ENCODE measurements at places on chromosomes 2 and 18.

- no peak for DNase-seq
Observed at GRCh38 chr2:177670791-177671535, 278.4 kb downstream of the AGPS start.

- DNase-seq, result no peak
Observed at GRCh38 chr18:14974088-14974487, 226.1 kb downstream of the ANKRD30B start.

DNA sequence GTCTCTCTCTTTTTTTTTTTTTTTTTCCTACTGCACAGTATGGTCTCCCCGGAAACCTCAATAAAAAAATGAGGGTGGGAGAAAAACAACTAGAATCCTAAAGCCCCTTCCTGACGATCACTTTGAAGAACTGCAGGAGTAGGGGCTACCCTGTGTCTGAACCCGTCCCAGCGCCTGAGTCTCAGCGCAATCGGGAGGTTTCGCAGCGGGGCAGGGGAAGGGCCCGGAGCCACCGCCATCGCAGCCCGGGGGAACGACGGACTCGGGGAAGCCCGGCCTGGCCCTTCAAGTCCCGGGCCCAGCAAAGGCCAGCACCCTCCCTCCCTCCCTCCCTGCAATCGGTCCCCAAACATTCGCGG is 411 bp downstream of the NARS1 start:
- no peak for DNase-seq

GRCh38 chr2:152655880-152656279 is 61.4 kb downstream of the PRPF40A start:
- no peak for DNase-seq

- DNase-seq, result no peak
Observed at GRCh38 chr2:40872580-40872979, 420.7 kb upstream of the SLC8A1 start.

DNA sequence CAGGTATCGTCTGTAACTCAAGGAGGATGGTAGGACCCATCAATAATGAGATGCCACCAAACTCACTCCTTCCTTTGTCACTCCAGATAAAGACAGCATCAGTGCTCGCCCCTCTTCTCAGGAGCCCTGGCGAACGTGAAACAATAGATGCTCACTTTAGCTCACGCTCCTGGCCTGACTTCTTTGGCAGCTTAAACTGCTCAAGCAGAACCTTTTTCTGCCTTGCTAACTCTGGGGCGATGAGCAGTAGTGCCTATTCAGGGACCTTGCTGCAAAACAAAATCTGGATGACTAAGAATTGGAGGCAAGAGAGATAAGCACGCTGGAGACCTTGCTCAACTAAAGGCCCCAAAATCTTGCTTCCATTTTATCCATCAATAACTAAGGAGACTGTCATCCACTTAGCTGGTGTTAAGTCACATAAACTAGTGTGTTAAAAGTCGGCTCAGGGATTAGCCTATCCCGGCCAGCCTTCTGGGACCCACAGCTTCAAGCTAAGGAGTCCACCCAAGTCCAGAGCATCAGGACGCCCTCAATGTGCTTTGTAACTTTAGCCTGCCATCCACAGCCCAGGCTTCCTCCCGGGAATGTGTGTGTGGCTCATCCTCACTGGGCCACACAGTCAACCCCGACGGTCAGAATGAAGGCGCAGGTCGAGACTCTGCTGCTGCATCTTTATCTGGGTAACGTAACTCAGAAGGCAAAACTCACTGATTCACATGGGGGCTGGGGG is 38.9 kb downstream of the ZNF516 start:
- DNase-seq, result no peak

- DNase-seq, result no peak
Observed at GRCh38 chr2:102593516-102593915, 25.8 kb upstream of the SLC9A2 start.

DNA sequence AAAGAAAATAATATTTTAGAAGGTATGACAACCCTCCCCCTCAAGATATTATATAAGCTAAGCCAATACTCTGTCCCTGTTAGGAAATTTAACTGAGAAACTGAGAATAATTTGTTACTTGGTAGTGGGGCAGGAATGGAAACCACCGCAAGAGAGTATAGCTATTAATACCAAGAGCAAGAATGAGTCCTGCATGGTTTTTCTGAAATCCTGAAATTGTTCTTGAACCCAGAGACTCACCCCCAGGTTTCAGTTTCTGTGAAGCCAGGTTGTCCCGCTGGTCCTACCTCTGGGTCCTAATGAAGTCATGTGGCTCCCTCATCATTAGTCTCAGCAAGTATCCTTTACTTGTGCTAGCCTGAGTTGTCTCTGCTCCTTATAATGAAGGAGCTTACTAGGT is 671.0 kb upstream of the ACVR2A start:
- no peak for DNase-seq

GRCh38 chr2:233707940-233708644 is 4.6 kb upstream of the UGT1A5 start:
- DNase-seq, result no peak

DNA sequence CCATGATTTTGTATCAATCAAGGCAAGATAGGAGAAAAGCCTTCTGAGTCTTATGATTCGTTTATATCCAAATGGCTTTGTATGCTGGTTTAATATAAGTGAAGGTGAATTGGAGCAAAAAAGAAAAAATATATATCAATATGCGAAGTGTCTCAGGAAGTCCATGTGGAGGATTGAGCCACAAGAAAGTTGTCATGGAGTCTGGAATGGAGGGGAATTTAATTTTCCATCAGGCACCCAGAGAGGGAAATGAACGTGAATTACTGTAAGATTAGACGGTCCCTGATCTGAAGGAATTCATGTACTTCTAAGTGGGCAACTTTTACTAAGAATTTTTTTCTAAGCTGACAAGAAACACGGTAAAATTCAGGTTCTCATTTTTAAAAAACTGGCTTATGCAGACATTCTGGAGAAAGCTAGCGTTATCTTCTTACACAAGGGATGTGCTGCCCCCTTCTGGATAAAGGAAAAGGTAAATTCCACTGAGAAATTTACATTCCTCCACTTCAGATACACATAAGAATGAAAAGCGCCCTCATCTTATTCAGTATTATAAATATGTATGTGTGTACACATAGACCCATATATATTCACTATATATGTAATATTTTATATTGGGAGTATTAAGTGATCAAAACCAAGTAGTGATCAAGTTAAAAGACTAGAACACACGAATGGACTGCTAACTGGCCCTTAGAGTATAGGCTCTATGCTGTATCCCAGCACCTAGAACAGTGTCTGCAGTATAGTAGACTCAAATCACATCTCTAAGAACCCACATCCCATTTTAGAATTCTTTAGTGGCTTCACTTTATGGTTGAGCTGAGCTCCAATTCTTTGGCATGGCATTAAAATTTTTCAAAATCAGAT is 289.0 kb upstream of the TFPI start:
- DNase-seq, result peak; percentile 40

DNA sequence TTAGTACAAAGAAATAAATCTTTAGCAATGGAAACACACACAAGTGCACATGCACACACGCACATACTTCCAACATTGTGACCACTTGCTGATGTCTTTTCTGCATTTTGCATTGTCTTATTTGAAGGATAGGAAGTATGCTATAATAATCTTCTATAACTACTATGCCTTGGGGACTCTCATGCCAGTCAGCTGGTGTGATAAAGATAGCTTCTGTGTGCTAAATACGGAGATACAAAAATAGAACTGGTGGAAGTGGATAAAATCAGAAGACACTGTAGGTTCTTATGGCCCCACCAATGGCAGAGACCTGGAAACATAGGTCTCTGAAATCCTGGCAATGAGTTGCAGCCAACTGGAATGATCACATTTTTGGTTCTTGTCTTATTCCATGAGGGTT is 31.5 kb upstream of the RASGRP3 start:
- no peak for DNase-seq

DNA sequence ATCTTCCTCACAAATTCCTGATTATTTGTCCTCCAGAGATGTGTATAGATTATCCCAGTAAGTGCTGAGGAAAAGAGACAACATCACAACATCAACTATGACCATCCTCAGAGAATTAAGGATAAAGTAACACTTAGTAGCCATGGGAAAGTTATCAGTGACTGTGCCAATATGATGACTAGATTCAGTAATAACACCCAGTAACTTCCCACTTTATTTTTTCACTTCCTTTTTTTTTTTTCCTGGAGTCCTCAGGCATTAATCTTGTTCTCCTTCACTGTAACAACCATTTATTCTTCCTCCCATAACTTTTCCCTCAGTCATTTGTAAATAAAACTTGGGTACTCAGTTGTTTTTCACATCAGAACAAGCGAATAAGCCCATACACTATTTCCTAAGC is 16.7 kb upstream of the PID1 start:
- DNase-seq, result no peak

DNA sequence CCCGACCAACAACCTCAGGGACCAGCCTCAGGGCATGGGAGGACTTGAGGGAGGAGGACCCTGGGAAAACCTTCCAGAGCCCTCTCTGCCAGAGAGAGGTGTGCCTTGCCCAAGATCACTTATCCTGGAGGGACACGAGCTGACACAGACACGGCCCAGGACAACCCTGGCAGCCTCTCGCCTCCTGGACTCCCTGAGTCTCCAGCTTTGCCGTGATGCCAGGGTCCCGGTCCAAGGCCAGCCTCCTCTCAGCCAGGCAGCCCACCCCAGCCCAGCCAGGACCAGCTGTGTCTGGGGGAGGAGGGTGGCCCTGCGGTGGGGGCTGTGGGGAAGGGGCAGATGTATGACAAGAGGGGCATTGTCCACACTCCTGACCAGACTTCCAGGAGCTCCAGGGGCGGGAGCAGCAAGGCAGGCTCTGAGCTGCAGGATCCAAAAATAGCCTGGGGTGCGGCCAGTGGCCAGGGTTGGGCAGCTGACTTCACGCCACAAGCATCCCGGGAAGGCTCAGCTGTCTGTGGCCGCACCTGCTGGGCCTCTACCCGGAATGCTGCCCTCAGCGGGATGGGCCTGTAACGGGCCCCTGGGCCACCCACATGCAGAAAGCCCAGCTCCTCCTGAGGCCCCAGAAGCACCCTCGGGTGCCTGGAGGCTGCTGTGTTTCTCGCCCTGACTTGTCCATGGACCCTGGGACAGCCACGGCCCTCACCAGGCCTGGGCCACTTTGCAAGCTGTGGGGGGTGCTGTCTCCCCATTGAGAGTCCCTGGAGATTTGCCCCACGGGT is 65.5 kb upstream of the GPC1 start:
- DNase-seq, result no peak
